ENCODE measurements at places on chromosomes 4 and X.

DNA sequence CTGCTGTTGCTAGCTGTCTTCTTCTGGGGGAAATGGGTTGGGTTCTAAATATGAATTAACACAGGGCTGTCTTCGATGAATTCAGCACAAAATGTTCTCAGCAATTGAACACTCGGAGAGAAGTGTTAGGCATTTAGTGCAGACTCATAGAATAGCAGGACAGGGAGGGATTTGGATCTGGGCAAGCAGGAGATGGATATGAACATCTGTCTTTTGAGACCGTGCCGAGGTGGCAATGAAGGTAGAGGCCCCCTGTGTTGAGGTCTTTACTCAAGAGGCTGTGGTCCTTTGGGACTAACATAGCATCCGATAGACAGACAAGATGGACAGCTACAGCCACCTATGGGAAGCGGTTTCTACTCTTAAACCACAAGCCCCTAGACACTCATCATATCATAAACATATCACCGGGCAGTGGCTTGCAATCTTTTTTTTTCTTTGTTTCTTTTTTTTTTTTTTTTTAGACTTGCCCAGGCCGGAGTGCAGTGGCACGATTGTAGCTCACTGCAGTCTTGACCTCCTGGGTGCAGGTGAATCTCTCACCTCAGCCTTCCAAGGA is 6.7 kb downstream of the CD99 start:
- DNase-seq, result no peak

DNA sequence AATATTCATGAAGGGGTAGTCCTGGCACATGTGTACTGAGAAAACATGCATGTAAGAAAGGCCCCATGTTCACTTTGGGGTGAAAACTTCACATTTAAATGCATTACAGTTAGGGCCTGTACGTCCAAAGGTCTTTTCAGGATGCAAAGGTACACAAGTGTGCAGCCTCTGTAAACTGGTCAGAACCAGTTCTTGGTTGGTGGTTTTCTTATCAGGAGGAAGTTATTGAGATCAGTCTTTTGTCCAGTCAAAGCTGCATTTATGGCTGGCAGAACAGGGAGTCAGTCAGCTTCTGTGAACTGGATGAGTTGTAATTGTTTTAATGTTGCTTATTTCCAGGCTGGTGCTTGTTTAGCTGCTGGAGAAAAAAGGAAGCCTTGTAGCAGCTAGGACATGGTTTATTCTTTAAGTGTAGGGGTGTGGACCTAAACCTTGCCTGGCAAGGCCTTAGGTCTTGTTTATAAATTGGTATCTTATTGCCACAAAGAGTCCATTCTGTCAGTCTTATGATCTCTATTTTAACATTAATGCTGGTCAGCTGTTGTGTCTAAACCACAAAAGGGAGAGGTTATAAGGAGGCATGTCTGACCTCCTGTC is 1906.6 kb upstream of the TENM3 start:
- no peak for DNase-seq

DNA sequence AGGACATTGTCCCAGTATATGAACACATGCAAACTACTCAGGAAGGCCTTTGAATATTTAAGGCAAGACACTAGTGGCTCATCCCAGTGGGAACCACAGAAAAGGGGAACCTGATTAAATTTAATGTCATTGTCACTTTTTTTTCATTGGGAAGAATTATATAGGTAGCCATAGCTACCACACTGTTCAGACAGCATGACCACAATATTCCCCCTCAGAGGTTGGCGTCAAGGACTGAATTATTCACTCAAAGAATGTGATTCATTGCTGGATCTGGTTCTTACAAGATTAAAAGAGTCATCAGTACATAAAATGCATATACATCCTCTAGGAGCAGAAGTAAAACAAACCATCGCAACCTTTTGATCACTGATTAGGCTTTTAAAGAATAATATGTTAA is 92.0 kb upstream of the SMARCAD1 start:
- no peak for DNase-seq

DNA sequence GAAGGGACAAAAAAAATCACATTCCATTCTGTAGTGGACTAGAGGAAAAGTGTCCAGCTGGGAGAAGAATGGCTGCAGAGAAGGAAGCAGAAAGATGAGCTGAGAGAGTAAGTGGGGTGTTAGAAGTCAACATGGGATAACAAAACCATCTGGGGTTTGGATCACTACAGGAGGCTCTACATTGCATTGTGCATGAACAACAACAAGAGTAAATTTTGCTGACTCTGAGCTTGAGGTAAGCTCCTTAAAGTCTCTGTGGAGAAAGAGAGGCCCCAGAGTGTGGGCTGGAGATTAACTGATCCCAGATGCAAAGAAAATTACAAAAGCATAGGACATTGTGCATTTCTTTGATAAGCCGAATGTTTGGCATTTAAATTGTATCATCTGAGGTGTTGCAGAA is 128.9 kb downstream of the UGT8 start:
- DNase-seq, result no peak

DNA sequence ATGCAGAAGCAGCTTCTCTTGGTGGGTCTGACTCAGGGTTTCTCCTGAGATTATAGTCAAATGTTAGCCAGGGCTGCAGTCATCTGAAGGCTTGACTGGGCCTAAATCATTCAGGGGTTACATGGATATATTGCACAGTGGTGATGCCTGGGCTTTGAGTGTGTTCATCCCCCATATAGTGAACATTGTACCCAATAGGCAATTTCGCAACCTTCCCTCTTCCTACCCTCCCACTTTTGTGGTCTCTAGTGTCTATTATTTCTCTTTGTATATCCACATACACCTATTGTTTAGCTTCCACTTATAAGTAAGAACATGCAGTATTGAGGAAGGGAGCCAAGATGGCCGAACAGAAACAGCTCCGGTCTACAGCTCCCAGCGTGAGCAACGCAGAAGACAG is 90.3 kb upstream of the CAMK2D start:
- no peak for DNase-seq

DNA sequence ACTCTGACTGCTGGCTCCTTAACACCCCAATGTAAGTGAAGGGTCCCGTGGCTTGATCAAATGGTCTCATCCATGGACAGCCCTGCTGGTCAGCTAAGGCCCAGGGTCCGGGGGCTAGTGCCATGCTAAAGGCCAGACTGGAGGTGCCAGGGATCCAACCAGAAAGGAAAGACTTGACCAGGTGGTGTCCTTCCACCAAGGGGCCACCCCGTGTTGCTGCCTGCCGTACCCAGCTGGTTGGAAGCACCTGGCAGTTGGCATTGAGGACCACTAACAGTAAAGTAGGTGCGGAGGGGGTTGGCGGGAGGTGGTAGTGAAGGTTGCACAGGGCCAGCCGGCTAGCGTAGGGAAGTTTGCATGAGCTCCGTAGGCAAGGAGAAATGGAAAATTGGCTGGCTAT is 1.7 kb upstream of the IL1RAPL2 start:
- no peak for DNase-seq

DNA sequence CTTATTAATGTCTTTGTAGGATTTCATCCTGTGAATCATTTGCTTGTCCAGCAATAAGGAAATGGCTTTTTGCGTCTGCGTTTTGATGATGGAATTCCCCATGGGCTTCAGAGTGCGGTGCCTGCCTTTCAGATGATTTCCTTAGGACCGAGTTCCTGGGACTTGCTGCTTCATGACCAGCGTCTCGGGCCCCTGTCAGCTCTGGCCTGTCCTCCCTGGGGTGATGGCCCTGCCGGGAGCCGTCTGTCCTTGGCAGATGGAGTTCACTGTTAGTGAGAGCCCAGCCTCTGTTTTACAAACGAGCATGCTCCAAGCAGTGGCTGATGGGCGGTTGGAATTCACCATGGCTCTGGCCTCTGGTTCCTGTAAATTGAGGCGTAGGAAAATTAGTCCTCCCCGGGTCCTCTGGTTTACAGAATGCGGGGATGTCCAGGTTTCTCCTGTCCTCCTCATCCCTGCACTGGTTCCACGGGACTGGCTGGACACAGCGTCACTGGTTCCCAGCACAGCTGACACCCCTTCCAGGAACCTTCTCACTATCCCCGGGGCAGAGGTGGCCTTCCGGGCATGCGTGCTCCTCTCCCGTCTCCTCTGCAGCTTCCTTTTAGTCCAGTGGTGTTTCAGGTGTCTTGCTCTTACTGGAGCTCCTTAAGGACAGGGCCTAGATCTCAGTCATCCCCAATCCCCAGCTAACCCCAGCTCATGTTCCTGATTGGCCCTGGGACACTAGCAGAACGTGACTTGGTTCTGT is 34.9 kb downstream of the TBC1D14 start:
- no peak for DNase-seq

GRCh38 chrX:43702660-43703059 is 46.6 kb downstream of the MAOA start:
- no peak for DNase-seq

DNA sequence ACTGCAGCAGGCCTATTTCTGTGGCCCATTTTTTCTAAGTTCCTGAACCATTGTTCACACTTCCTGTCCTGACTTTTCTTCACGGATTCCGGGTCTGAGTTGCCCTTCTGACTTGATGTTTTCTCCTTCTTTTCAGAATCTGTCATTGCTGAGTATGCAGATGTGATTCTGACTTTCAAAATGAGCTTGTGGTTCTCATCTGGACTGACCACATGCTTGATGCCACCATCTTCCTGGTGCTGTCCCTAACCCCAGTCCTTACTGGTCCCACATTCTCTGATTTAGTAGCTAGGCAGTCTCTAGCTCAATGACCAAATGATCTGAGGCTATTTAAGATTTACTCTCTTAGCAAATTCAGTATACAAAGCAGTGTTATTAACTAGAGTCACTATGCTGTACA is 822.3 kb upstream of the TENM3 start:
- DNase-seq, result no peak

DNA sequence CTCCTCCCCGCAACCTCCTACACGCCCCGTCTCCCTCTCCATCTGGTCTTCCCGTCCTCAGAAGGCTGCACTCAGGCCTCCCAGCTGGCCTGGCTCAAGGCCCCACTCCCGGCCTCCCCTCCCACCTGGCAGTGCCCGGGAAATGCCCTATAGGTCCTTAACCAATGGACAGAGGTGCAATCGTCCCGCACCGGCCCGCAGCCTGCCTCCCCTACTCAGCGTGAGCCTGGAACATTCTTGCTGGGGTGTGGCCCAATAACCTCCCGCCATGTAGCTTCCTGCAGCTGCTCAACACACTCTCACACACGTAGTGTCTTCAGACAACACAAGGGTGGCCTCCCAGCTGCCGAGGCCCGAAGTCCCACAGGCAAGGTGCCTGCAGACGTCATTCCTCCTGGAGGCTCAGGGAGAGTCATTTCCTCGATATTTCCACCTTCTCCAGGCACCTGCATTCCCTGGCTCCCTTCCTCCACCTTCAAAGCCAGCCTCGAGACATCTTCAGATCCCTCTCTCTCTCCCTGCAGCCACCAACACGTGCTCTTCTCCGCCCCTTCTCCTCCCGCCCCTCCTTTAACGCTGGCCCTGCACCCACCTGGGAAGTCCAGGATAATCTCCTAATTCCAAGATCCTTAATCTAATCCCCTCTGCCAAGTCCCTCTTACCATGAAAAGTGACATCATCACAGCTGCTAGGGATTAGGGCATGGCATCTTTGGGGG is 56.2 kb downstream of the ADRA2C start:
- no peak for DNase-seq

DNA sequence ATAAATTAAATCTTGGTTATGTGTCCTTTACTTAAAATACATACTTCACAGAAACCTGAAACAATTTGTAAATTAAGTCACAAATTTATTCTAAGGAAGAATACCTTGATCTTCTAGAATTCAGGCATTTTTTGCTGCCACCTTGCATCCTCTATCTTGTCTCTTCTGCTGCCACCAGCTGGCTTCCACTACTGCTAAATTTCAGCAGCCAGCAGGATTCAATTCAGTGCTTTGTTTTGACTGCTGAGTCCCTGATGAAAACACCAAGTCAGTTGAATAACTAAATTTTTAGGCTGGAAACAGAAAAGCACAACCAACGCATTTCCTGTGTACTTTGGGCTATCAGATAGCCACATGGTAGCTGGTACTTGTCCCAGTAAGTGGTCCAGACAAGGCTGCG is 2.4 kb upstream of the MBTPS2 start:
- no peak for DNase-seq

DNA sequence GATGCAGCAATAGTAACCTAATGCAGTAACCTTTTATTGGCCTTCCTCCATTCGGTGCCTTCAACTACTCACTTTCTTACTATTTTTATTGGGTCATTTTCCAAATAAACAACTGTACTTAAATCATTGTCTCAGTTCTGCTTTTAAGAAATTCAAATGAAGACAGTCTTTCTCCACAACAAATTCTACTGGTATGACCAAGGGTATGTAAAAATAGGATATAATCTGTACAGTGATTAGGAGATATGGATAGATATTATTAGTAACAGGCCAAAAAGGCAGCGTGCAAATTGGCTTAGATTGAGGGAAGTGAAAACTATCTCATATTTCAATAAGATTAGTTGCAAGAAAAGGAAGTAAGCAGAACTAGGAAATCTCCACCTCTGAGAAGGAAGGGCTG is 177.4 kb upstream of the PPP1R2C start:
- DNase-seq, result no peak

- DNase-seq, result no peak
Measured at GRCh38 chr4:73541251-73541650, 59.7 kb downstream of the AFM start.

DNA sequence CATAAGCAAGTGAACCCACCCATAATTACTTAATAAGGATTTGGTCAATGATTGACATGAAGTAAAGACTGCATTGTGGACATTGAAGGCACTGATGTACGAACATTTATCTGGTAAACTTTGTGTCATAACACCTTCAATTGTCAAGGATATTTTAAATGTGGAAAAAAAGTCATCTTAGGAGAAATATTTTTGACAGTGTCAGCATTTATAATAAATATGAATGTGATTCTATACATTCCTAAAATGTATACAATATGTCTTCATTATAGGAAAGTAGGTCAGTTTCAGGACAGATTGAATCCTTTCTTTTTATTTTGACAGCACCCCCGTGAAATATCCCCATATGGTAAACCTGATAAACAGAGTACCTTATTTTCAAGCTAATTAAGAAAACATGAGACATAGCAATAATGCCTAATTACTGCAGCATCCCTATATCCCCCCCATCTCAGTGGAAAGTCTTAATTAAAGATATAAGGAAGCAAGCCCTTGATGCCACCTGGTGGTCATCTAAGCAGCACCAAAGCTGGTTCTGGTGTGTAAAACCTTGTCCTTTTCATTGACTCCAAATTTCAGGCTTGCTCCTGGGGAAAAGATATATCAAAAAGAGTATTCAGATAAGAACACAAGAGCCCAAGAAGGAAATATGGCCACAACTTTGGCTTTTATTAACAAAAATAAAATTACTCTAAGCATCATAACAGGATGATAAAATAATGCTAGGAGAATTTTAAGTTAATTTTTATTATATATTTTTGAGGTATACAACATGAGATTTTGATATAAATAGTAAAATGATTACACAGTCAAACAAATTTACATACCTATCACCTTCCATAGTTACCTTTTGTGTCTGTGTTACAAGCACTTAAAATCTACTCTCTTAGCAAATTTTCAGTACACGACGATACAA is 379.7 kb downstream of the TLL1 start:
- DNase-seq, result no peak

DNA sequence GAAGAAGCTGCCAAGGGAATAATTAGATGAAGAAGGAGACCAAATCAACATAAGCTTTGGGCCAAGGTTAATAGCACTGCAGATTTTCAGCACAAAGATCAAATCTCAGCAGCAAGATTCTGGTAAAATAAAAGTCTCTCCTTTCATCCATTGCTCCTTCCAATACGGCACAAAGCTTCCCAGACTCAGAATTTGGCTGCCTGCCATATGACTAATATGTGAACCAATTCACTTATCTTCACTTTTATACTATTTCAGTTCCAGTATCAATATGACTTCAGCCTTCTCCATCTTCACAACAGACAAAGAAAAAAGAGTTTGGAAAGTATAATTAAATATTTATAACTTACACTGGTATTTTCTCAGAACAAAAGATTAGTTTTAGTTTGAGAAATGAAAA is 978.3 kb upstream of the GRID2 start:
- DNase-seq, result no peak

- DNase-seq, result no peak
Measured at GRCh38 chrX:10048707-10049106, 81.5 kb downstream of the CLDN34 start.

All from activated naive CD4-positive, alpha-beta T cell treated with anti-CD3 and anti-CD28 coated beads, Interleukin-2, amount 50 U/mL, for 72 hours (primary cell).